ENCODE measurements at places on chromosomes 4 and X. TPM values are rescaled to one million over a fixed set of nuclear protein-coding genes. Genes with fewer than 3 reads are reported as not detected.
A peak's percentile ranks its signal among the peaks of the same experiment; 100 is the strongest.

PPEF2 gene
- 0.21 TPM for total RNA-seq

LUZP4 gene
- not detected for total RNA-seq

AFM gene
- total RNA-seq = not detected

TMEM156 gene
- total RNA-seq = 10.2 TPM

CXCL8 gene
- not detected for total RNA-seq

GAGE1 gene
- total RNA-seq = not detected

HSFX4 gene
- not detected for total RNA-seq

F11 gene
- total RNA-seq = not detected

CT45A2 gene
- total RNA-seq = not detected

DNA sequence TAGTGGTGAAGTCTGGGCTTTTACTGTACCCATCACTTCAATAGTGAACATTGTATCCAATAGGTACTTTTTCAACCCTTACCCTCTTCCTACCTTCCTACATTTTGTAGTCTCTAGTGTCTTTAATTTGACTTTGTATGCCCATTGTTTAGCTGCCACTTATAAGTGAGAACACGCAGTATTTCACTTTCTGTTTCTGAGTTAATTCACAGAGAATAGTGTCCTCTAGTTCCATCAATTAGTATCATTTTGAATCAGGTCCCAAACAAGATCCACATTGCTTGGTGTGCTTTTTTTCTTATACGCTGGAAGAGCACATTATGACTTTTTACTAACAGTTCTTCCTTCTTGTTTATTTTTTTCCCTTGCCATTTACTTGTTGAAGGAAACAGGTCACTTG lies 176.0 kb upstream of the WDFY3 start:
- no peak overlapping the region for H3K27ac ChIP-seq
- H3K4me1 ChIP-seq = no peaks in the 10 kb centered on the region
- H3K36me3 ChIP-seq = no peaks in the 10 kb centered on the region
- no peak for DNase-seq
- peaks cover 5% of the 10 kb centered on the region for H3K27me3 ChIP-seq

GRCh38 chrX:38699121-38699520 lies 102.1 kb upstream of the MID1IP1 start:
- DNase-seq = no peak
- no peak overlapping the region for H3K4me3 ChIP-seq
- no peaks in the 10 kb centered on the region for H3K36me3 ChIP-seq
- no peak overlapping the region for H3K27ac ChIP-seq

- DNase-seq = no peak
- no peaks in the 10 kb centered on the region for H3K4me1 ChIP-seq
- no peaks in the 10 kb centered on the region for H3K36me3 ChIP-seq
These were observed 8.4 kb upstream of the PLA2G12A start for GRCh38 chr4:109738104-109738872.

DNA sequence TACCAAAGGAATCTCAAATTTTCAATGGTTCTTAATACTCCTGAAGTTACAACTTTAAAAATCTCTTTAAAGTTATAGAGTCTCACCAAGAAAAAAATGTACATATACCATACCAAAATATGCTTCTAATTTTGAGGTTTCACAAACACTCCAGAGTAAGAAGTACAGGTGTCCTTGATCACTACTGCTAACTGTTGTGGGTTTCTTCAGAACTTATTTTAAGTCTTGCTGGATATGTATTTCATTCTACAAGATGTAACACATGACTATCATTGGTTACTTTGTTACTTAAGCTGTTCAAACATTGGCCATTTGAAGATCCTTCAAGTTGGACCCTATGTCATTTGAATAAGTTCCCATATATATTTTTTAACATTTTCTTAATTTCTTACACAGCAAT lies 808.0 kb downstream of the PCDH19 start:
- no peaks in the 10 kb centered on the region for H3K27me3 ChIP-seq
- H3K27ac ChIP-seq = no peak overlapping the region
- no peak for DNase-seq
- no peak overlapping the region for H3K4me3 ChIP-seq
- no peaks in the 10 kb centered on the region for H3K4me1 ChIP-seq

DNA sequence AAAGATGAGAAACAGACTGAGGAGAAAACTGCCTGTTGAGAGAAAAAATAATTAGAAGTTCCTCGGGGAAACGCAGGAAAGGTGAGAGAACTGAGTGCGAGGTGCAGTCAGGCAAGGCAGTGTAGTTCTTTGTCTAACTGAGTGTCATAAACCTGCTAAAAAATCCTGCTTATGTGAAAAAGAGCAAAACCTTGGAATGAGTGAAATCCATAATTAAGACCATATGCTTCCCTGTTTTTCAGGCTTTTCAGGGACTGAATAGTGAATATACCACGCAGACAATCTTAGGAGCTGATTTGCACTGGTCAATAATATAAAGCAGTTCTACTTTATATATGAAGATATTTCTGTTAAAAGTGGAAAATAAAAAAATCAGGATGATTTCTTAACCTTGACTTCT lies 104.9 kb downstream of the RASGEF1B start:
- no peak overlapping the region for H3K27ac ChIP-seq
- no peaks in the 10 kb centered on the region for H3K36me3 ChIP-seq
- peaks cover 12% of the 10 kb centered on the region for H3K27me3 ChIP-seq
- H3K4me1 ChIP-seq = no peaks in the 10 kb centered on the region
- no peak for DNase-seq

DNA sequence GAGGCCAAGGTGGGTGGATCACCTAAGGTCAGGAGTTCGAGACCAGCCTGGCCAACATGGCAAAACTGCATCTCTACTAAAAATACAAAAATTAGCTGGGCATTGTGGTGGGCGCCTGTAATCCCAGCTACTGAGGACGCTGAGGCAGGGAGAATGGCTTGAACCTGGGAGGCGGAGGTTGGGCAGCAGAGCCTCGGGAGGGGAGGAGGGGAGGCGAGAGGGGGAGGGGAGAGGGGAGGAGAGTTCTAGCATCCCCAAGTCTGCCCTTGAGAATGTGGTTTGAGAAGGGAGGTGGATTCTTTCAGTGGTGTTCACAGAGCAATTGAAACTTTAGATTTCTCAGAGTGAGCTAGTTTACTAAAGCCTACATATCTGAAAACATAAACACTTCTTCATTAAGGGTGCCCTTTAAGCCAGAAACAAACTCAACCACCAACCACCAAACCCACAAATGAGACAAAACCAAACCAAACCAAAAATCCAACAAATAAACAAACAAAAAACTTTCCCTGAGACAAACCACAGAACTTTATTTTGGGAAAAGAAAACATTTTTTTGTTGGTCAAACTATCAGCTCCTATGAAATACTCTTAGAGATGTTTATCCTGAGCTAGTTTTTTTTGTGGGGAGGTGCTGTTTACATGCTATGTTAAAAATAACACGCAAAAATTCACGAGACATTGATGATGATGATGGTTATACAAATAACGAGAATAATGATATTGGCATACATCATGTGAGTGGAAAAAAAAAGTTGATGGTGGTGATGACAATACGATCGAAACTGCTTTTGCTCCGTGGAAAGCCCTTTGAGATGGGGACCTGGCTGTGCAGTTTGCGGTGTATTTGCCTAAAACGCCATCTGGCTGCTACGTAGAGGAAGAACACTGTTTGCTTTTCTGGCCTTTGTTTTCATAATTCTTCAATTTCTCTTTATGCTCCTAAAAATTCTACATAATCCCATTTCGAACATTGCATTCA lies 98.2 kb upstream of the PRKX start:
- H3K27me3 ChIP-seq = peaks cover 3% of the 10 kb centered on the region
- peak; percentile 54 for DNase-seq
- H3K4me3 ChIP-seq = peak overlapping the region; percentile 9
- peaks cover 11% of the 10 kb centered on the region for H3K4me1 ChIP-seq

DNA sequence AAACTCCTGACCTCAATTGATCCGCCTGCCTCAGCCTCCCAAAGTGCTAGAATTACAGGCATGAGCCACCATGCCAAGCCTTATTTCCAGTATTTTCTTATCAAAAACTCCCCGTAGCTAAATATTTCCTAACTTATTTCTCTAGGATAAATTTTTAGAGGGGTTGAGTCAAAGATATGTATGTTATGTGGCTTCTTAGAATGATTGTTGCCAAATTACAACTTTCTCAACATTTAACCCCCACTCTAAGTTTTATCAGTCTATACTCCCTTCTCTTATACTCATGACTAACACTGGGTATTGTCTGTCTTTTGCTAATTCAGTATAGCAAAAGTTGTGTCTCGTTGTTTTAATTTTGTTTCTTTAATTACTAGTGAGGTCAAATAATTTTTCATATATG lies 187.7 kb upstream of the LNX1 start:
- no peak for DNase-seq
- no peaks in the 10 kb centered on the region for H3K36me3 ChIP-seq
- H3K4me1 ChIP-seq = no peaks in the 10 kb centered on the region
- no peak overlapping the region for H3K27ac ChIP-seq

DNA sequence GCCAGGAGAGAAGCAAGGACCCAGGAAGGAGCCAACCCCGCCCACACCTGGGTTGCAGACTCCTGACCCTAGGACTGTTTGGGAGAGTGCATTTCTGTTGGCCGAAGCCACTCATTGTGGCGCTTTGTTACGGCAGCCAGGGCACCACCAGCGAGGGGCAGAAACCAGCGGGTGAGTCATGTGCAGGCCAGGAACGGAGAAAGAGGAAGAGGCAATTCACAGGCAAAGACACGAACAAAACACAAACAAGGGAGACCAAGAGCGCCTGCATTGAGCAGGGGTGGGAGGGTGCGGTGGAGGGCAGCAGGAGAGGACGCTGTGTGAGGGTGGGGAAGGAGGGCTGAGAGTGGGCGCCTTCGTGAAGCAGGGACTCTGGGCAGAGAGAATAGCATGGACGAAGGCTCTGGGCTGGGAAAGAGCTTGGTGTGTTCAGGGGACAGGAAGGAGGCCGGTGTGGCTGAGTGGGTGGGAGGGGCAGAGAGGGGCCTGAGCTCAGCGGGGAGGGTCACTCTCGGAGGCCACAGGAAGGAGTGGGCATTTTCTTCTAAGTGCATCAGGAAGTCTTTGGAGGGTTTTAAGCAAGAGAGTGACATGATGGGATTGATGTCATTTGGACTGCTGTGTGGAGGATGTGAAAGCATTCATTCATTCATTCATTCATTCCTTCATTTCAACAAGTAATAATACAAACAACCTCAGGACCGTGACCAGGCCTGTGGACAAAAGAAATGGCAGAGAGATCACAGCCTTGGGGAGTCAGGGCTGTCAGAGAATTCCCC lies 12.2 kb upstream of the WFS1 start:
- no peak overlapping the region for H3K4me3 ChIP-seq
- H3K27ac ChIP-seq = no peak overlapping the region
- peaks cover 9% of the 10 kb centered on the region for H3K4me1 ChIP-seq
- DNase-seq = no peak
- H3K27me3 ChIP-seq = peaks cover 16% of the 10 kb centered on the region
- no peaks in the 10 kb centered on the region for H3K36me3 ChIP-seq

DNA sequence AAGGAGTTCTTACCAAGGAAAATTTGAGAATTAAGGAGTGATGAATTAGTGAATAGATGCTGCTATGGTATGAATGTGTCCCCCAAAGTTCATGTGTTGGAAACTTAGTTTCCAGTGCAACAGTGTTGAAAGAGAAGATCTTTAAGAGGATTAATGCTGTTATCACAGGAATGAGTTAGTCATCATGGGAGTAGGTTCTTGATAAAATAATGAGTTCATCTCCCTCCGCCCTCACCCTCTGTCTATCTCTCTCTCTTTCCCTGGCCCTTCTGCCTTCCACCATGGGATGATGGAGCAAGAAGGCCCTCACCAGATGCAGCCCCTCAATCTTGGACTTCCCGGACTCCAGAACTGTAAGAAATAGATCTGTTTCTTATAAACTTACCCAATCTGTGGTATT lies 38.3 kb upstream of the KLHL8 start:
- DNase-seq = no peak
- H3K27ac ChIP-seq = no peak overlapping the region
- no peaks in the 10 kb centered on the region for H3K36me3 ChIP-seq
- peaks cover 5% of the 10 kb centered on the region for H3K27me3 ChIP-seq

GRCh38 chrX:47197526-47197925 lies 3.9 kb downstream of the UBA1 start:
- no peak for DNase-seq
- H3K27ac ChIP-seq = peak overlapping the region; percentile 71
- H3K27me3 ChIP-seq = no peaks in the 10 kb centered on the region
- H3K36me3 ChIP-seq = peaks cover 36% of the 10 kb centered on the region
- no peak overlapping the region for H3K4me3 ChIP-seq
- H3K4me1 ChIP-seq = peaks cover 45% of the 10 kb centered on the region

DNA sequence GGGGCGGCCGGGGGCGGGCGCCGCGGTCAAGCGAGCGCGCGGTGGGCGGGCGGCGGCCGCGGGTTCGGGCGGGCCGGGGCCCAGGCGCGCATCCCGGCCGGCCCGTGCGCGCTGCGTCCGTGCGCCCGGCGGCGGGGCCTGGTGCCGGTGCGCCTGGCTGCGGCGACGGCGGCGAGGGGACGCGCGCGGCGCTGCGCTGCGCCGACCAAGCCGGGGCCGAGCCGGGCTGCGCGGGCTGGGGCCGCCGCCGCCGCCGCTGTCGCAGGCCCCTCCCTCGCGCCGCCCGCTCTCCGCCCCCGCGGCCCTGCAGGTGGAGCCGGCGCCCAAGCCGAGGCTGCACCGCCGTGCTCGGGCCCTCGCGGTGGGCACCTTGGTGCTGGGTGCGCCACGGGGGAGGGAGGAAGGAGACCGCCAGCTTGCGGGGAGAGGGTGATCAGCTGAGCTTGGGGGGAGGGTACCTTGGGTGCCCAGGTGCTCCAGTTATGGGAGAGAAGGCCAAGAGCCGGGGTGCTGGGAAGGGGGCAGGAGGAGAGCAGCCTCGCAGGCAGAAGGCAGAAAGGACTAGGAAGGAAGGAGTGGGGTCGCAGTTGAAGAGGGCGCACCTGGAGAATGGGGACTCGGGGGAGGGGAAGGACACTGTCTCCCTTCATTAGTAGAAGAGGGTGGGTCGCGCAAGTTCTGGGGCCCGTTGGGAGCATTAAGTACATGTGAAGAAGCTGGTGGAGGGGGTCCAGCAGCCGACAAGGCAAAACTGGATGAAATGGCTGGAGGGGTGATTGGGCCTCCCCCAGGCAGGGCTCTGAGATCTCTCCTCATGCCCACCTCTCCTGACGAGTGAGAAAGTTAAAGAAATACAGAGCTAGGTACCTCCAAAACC lies at the start of gene PPP2R2C:
Gene PPP2R2C, minus strand, starts transcription at position 228 of the 877 bp plus-strand sequence. CDS start 385 bp downstream, outside the sequence.
- H3K4me3 ChIP-seq = peak within 1 kb of the TSS; percentile 42
- no peaks in the 10 kb centered on the region for H3K36me3 ChIP-seq
- no peak for DNase-seq
- H3K27me3 ChIP-seq = peaks cover 48% of the 10 kb centered on the region
- H3K27ac ChIP-seq = no peak within 1 kb of the TSS
